ENCODE measurements at places on chromosomes 11 and 22. TPM values are rescaled to one million over a fixed set of nuclear protein-coding genes. Genes with fewer than 3 reads are reported as not detected.

Gene CREB3L1
- 0.12 TPM for total RNA-seq

Gene KRTAP5-3
- not detected for total RNA-seq

Gene OR4D5
- total RNA-seq, result not detected

Gene PRODH
- not detected for total RNA-seq

Gene POU2AF1
- 3.5 TPM for total RNA-seq

Gene TMPRSS13
- 3.4 TPM for total RNA-seq

Measured in activated naive CD8-positive, alpha-beta T cell treated with anti-CD3 and anti-CD28 coated beads for 36 hours (primary cell).